Metanephros (tissue), 2 donors: ENCODE measurements at places on chromosomes 1 and 21. TPM values are rescaled to one million over a fixed set of nuclear protein-coding genes. Genes with fewer than 3 reads are reported as not detected.

The F3 gene
- 35.3 TPM for total RNA-seq

The DEPDC1 gene
- total RNA-seq: 6.7 TPM

The ILDR2 gene
- total RNA-seq: 10.2 TPM

The OR2L13 gene
- total RNA-seq: not detected

The NPR1 gene
- total RNA-seq: 61.4 TPM

The MAP3K21 gene
- 21.0 TPM for total RNA-seq

The POTED gene
- not detected for total RNA-seq

The FNDC10 gene
- 1.3 TPM for total RNA-seq

The CACNA1S gene
- total RNA-seq: 16.5 TPM

The COL6A2 gene
- total RNA-seq: 515 TPM

The SLC9C2 gene
- not detected for total RNA-seq

The STYXL2 gene
- 16.1 TPM for total RNA-seq

The MCOLN2 gene
- total RNA-seq: 0.93 TPM

The PTPRC gene
- 26.6 TPM for total RNA-seq

The LCE2B gene
- total RNA-seq: not detected

The PIK3C2B gene
- total RNA-seq: 40.3 TPM

The ENAH gene
- total RNA-seq: 30.5 TPM

The UBE4B gene
- 50.6 TPM for total RNA-seq

The ALX3 gene
- total RNA-seq: not detected

The TRIM46 gene
- 2.3 TPM for total RNA-seq

The COL24A1 gene
- 1.9 TPM for total RNA-seq

The SLC1A7 gene
- 0.23 TPM for total RNA-seq

The FNBP1L gene
- total RNA-seq: 61.4 TPM

The CLCA2 gene
- not detected for total RNA-seq
